ENCODE measurements at places on chromosomes 11 and 22.

DNA sequence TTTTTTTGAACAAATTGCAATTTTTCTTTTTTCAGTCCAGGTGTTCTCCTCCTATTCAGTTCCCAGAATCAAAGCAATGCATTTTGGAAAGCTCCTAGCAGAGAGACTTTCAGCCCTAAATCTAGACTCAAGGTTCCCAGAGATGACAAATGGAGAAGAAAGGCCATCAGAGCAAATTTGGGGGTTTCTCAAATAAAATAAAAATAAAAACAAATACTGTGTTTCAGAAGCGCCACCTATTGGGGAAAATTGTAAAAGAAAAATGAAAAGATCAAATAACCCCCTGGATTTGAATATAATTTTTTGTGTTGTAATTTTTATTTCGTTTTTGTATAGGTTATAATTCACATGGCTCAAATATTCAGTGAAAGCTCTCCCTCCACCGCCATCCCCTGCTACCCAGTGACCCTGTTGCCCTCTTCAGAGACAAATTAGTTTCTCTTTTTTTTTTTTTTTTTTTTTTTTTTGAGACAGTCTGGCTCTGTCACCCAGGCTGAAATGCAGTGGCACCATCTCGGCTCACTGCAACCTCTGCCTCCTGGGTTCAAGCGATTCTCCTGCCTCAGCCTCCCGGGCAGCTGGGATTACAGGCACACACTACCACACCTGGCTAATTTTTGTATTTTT, 6.2 kb upstream of the UBE4A start:
- peak; percentile 23 for DNase-seq

- DNase-seq: no peak
These were observed 11.2 kb downstream of the RTN4RL2 start for GRCh38 chr11:57471496-57471895.

- no peak for DNase-seq
These were observed 4.7 kb upstream of the GNAZ start for GRCh38 chr22:23065495-23066122.

DNA sequence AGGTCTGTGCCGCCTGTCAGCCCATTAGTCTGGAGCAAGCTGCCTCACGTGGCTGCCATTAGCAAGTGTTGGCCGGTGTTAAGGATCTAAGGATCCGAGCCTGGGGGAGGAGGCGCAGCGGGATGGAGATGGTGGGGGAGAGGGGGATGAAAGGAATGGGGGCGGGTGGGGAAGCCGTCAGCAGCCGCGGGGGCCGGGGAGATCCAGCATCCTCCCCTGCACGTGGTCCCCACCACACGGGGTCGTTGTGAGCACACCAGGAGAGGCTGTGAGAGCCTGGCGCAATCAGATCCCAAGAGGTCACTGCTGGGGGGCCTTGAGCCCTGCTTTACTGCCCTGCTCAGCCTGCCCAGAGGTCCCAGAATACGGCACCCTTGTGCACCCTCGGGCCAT, 7.3 kb downstream of the CABP7 start:
- DNase-seq: peak; percentile 39

DNA sequence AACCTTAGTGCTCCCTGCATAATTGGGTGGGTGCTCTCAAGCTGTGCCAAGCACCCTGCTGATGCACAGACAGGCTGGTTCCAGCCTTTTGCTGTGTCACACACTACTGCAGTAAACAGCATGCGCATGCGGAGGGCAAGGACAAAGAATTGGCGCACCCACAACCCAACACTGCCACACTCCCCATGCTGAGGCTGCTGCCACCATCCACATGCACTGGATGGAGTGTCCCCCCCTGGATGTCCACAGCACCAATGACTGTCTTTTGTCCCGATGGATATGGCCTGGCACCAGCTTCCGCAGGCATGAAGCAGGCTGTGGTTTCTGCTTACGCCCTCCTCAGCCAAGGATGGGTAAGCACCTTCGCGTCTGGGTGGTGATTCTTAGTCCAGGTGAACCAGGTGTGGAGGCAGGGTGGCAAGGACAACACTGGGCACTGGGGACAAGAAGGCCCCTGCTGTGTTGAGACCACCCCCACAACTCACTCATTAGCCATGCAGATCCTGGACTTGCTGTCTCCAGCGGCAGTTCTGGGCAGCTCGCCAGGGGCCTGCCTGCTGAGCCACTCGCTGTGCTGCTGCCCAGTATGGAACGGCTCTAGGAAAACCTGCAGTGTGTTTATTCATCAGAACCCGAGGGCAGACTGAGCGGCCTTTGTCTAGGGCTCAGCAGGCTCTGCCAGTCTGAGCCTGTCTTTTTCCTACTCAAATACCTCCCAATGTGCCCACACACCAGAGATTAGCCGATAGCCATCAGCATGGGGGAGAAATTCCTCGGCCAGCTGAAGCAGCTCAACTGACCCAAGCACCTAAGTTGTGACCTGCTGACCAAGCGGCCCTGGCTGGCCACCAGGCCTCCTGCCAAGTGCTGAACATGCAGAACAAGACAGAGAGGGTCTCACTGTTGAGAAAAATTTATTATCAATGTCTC, 8.2 kb upstream of the NAP1L4 start:
- peak; percentile 49 for DNase-seq

- peak; percentile 40 for DNase-seq
These were observed 54.2 kb downstream of the DENND5A start for GRCh38 chr11:9210922-9211320.

DNA sequence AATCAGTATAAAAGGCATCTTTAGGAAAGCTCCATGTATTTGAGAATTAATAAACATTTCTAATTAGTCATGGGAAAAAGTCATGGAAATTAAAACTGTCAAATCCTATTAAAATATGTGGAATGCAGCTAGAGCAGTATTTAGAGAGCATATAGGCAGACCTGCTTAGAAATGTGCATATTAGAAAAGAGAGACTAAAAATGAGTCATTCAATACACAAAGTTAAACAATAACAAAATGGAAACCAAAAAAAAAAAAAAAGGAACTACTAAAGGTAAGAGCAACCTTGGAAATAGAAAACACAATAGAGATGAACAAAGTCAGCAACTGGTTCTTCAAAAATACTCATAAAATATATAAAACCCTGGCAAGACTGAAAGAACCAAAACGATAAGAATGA, 59.7 kb upstream of the RASSF10 start:
- DNase-seq: peak; percentile 29

DNA sequence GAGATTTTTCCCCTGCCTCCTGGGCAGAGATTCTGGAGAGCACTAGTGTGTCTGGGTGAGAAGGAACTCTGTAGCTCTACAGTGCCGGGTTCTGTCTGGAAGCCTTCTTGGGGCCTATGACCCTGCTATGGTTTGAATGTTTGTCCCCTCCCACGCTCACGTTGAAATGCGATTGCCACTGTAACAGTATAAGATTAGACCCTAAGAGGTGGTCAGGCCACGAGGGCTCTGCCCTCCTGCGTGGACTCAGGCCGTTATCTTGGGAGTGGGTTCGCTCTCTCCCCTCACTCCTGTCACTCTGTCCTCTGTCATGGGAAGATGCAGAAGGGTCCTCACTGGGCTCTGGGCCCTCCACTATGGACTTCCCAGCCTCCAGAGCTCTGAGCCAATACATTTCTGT, 3.5 kb downstream of the AP5B1 start:
- DNase-seq: no peak

- peak; percentile 77 for DNase-seq
These were observed 56.7 kb upstream of the PTPRJ start for GRCh38 chr11:47923667-47924066.

DNA sequence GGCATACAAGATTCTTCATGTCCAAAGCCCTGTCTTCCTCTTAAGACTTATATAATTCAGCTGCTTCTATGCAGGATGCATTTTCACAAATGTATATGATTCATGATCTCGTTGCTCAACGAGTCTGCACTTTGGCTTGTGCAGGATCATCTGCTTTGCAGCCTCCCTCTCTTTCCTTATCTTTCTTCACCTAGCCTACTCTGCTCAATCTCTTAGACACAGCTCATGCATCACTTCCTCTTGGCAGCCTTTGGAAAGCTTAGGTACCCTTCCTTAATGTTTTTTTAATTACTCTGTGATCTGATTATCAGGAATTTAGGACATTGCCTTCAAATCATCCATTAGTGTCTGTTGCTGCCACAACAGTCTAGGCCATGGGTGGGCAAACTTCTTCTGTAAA, 673.8 kb downstream of the NELL1 start:
- no peak for DNase-seq

DNA sequence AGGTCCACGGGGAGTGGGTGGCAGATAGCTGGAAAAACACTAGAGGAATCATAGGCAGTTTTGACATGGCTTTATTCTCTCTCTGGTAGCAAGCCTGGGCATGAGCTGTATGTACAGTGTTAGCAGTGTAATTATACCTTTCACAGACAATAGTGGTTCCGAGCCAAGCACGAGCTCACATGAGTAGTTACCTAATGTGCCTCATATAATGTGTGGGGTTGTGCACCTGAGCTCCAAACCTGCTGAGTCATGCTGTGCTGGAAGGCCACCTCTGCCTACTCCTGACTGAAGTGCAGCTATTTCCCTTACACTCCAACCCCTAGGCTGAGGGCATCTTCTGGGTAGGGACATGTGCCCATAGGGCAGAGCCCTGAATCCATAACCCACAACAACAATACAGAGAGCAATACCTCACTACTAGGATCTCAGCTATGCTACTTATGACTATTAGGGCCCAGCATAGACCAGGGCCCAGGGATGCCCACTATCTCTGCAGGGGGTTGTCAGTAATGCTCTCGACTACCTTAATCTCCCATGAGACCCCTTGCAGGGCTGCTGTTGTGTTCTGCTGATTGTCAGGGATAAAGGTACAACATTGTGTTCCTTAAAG, 432.1 kb downstream of the DYNC2H1 start:
- no peak for DNase-seq
